ENCODE measurements at places on chromosomes 2 and 18. TPM values are rescaled to one million over a fixed set of nuclear protein-coding genes. Genes with fewer than 3 reads are reported as not detected.

The SOX11 gene
- not detected for total RNA-seq

The CCT4 gene
- total RNA-seq: 81.1 TPM

The TSPYL6 gene
- under 0.01 TPM for total RNA-seq

The FZD7 gene
- 11.6 TPM for total RNA-seq

The RAB27B gene
- total RNA-seq: 6.5 TPM

The TMEM169 gene
- total RNA-seq: under 0.01 TPM

The CCDC68 gene
- total RNA-seq: not detected

The CNDP1 gene
- total RNA-seq: not detected

The STPG4 gene
- total RNA-seq: not detected

The SGPP2 gene
- total RNA-seq: under 0.01 TPM

The ACMSD gene
- not detected for total RNA-seq

The RIT2 gene
- total RNA-seq: not detected

The RESP18 gene
- not detected for total RNA-seq

The LHCGR gene
- total RNA-seq: not detected

The NTSR2 gene
- not detected for total RNA-seq

The MYL1 gene
- total RNA-seq: not detected

The NEURL3 gene
- total RNA-seq: 0.27 TPM

The NLRC4 gene
- 0.27 TPM for total RNA-seq

The POTEC gene
- total RNA-seq: not detected

The KATNAL2 gene
- total RNA-seq: 2.2 TPM

The TWIST2 gene
- not detected for total RNA-seq

The BMP10 gene
- under 0.01 TPM for total RNA-seq

The NGEF gene
- total RNA-seq: not detected

The MYOM1 gene
- total RNA-seq: 0.27 TPM

The CNTNAP5 gene
- 0.27 TPM for total RNA-seq

The GBX2 gene
- total RNA-seq: not detected

The SERPINB13 gene
- total RNA-seq: not detected

The CDH20 gene
- 0.27 TPM for total RNA-seq

The TMEM37 gene
- total RNA-seq: not detected

The IL1RL1 gene
- 1.6 TPM for total RNA-seq

The BOK gene
- total RNA-seq: under 0.01 TPM

The AMER3 gene
- under 0.01 TPM for total RNA-seq

The C2orf80 gene
- total RNA-seq: not detected

The RNU2-63P gene
- under 0.01 TPM for total RNA-seq

The VWC2L gene
- total RNA-seq: under 0.01 TPM

The CAB39 gene
- total RNA-seq: 31.0 TPM

The EPAS1 gene
- total RNA-seq: 0.54 TPM

The C1QL2 gene
- not detected for total RNA-seq
